ENCODE measurements at places on chromosomes 7 and 10.
A peak's percentile ranks its signal among the peaks of the same experiment; 100 is the strongest.

GRCh38 chr10:32332299-32332750 lies 14.6 kb downstream of the EPC1 start:
- peak; percentile 39 for DNase-seq

- DNase-seq: no peak
Measured at GRCh38 chr7:110105840-110106239, 985.1 kb upstream of the LRRN3 start.

GRCh38 chr7:148662646-148663045 lies 36.1 kb upstream of the CUL1 start:
- no peak for DNase-seq

- DNase-seq: no peak
Measured at GRCh38 chr7:111362506-111363054, 199.7 kb downstream of the IMMP2L start.

GRCh38 chr10:71316056-71316785 lies 2.8 kb upstream of the SLC29A3 start:
- no peak for DNase-seq

DNA sequence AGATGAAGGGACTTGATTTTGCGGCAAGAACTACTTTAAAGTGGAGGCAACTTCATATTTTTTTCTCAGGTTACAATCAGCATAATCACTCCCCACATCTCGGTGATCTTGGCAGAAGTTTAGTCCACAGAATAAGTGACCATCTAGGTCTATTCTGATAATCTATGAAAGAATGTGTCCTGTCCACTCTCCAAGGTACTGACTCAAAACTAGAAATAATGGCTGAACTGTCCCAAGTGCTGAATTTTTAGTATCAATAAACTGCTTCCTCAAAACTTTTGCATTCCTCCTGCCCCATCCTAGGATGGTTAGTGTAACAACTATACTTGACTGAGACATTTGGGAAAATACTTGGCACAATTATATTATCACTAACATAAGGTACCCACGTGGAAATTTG lies 10.9 kb upstream of the CHRM2 start:
- no peak for DNase-seq

DNA sequence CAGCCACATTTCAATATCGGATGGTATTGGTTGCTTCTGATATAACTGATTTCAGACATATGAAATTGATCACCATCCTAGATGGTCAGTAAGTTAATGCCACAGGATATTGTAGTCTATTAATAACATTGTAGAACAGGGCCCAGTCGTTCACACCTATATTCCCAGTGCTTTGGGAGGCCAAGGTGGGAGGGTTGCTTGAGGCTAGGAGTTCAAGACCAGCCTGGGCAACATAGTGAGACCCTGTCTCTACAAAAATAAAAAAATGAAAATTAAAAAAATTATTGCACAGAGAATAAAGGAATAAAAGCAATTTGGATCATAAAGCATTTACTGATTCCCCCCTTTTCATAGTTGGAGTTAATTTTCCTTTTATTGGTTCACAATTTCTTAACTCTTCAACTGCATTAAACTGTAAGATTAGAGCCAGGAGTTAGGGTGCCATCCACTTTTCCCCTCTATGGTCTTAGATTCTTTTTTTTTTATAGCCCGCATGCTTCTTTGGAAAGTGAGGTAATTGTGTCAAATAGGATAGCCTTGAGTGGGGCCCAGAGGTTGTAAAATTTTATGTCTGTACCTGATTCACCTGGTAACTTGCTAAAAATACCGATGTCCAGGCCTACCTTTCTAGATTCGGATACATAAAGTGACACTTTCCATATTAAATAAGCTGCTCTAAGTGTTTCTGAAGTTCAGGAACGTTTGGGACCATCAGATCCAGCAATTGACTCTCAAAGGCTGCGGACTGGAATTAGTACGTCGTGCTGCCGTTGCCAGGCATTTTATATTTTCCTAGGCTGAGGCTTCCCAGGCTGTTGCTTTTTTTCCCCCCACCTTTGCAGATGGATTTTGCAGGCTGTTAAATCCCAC lies 24.7 kb downstream of the ADK start:
- DNase-seq: no peak

DNA sequence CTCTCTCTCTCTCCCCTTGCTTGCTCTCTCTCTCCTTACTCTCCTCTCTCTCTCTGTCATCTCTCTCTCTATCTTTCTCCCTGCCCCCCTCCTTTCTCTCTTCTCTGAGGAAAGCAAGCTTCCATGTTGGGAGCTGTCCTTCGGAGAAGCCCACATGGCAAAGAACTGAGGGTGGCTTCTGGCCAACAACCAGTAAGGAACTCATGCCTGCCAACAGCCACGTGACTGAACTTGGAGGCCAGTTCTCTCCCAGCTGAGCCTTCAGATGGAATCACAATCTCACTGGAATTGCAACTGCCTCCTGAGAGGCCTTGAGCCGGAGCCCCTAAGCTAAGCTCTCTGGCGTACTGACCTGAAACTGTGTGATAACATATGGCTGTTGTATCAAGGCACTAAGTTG lies 12.0 kb upstream of the DHTKD1 start:
- no peak for DNase-seq

DNA sequence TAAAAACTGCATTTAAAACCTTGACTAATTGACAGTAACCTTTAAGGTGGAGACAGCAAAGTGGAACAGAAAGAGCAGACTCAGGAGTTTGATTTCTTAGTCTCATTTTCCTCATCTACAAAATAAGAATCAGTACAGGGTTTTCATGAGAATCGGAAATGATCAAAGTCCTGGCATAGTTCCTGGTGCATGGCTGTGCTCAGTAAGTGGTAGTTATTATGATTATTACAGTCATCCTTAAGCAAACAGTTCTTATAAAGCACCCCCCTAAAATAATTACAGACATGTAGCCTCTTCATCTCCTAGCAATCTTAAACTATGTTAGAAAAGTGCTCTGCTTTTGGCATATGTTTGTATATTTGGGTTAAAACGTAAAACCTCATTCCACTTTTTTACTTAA lies 18.0 kb downstream of the NEBL start:
- no peak for DNase-seq

DNA sequence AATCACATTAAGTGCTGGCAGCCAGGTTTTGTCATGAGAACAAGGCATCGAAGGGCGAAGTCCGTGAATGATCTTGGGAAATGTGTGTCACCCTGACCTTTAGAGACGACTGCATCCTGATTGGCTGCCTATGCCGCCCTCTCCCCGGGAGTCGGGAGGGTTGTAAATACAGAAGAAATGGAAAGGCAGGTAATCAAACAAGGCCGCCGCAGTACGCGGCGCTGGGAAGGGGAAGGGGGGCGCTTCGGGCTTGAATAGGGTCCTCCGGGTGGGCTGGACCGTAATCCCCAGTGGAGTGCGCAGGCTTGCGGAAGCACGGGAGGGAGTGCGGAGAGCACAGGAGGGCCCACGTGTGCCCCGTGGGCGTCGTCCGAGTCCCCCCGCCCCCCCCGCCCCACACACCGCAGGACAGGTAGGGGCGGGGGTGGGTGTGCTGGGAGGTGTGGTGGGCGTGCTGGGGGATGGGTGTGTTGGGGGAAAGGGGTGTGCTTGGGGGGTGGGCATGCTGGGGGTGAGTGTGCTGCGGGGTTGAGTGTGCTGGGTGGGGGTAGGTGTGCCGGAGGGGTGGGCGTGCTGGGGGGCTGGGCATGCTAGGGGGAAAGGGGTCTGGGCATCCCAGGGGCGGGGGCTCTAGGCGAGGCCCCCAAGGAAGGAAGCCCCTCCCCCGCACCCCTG lies 169.4 kb downstream of the ARHGAP12 start:
- no peak for DNase-seq
